ENCODE measurements at places on chromosomes 6 and 20. TPM values are rescaled to one million over a fixed set of nuclear protein-coding genes. Genes with fewer than 3 reads are reported as not detected.

The HEBP2 gene
- polyA plus RNA-seq, result 12.4 TPM

The LY6G6F gene
- polyA plus RNA-seq, result 0.32 TPM

The VAPB gene
- polyA plus RNA-seq, result 20.9 TPM

The DEFB124 gene
- not detected for polyA plus RNA-seq

The SLC22A16 gene
- not detected for polyA plus RNA-seq

DNA sequence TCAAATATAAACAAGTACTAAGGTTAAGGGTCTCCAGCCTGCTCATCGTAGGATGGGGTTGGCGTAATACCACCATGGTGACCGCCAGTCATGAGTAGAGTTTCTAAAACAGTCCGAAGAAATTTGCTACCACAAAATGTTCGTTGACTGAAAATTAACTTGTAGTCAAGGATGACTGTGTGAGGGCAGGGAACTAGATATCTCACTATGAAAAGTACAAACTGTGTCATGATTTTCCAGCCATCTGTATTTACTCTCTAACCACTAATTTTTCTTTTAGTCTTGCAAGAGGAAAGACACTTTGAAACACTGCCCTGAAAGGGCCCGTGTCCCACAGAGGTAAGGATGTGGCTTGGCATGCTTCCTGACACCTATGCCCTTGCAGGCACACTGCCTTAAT is 99.7 kb downstream of the IRF4 start:
- no peaks in the 10 kb centered on the region for H3K27me3 ChIP-seq
- H3K4me1 ChIP-seq, result peaks cover 47% of the 10 kb centered on the region
- peak overlapping the region; percentile 55 for H3K27ac ChIP-seq
- DNase-seq, result no peak
- no peak overlapping the region for H3K4me3 ChIP-seq
- peaks cover 2% of the 10 kb centered on the region for H3K36me3 ChIP-seq

GRCh38 chr6:36662380-36662779 is 16.1 kb upstream of the CDKN1A start:
- peaks cover 60% of the 10 kb centered on the region for H3K4me1 ChIP-seq
- no peak for DNase-seq
- no peaks in the 10 kb centered on the region for H3K36me3 ChIP-seq
- H3K4me3 ChIP-seq, result no peak overlapping the region
- H3K27me3 ChIP-seq, result peaks cover 18% of the 10 kb centered on the region

DNA sequence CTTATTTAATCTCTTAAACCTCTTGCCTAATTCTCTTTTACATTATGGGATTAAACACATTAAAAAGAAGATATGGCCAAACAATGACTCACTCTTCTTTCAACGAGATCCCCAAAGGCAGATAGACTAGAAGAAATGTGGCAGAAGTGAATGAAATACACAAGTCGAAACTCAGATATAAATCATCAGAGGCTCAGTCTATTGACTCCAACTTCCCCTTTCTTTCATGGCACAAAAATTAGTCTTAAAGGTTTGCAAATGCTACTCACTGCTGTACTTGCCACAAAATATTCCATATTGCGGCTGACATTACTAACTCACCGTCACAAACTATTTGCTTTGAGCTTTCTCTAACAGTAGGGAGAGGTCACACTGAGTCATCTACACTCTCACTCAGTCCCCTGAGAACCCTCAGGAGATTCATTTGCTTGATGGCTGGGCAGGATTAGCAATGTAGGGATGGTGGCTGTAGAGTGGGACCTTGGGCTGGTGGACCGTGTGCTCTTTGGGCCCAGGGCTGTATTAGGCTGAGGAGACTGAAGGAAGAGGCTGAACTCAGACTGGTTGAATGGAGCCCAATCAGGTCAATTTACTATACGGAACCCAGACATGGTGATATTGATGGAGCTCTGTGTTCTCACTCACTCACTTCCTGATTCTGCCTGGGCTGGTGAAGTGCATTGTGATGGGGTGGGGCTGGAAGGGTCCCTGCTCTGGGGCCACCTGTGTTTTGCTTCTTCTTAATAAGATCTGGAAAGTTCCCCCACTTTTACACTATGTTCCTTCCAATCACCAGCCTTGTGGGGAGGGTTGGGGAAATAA is 42.8 kb upstream of the UBR2 start:
- no peak overlapping the region for H3K27ac ChIP-seq
- no peaks in the 10 kb centered on the region for H3K36me3 ChIP-seq
- DNase-seq, result peak; percentile 33
- no peak overlapping the region for H3K4me3 ChIP-seq

DNA sequence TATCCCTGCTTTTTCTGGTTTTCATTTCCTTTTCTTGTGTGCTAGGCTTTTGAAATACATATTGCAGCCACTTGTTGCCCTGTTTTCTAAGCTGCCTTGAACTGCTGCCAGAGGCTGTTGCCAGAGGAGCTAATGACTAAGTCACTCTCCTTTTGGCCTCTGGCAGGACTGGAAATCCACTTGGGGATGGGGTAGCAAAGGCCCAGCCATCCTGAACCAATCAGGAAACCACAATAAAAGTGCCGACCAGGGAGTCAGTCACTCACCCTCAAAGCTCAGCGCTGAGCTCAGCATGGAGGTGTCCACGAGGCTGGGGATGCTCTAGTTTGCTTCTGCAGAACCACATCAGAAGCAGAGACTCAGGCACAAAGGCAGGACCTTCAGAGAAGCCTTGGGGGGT is 813.0 kb downstream of the DHX35 start:
- no peaks in the 10 kb centered on the region for H3K27me3 ChIP-seq
- no peaks in the 10 kb centered on the region for H3K4me1 ChIP-seq
- no peak overlapping the region for H3K27ac ChIP-seq
- no peak for DNase-seq
- H3K36me3 ChIP-seq, result no peaks in the 10 kb centered on the region

DNA sequence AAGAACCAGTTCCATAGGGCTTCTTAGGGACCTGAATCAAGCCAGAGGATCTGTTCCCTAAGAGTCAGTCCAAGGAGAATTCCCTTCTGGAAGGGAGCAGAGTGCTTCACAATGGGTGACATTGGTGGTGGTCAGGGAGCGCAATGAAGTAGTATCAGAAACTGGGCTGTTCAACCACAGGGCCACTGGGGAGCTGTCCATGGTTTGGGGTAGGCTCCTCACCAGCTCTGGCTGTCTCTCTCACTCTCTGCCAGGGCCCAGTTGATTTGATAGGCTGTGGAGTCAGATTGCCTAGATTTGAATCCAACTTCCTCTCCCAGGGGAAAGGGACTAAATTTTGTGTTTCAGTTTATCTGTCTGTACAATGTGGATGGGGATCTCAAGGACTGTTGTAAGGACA is 36.7 kb upstream of the CHD6 start:
- no peak overlapping the region for H3K27ac ChIP-seq
- DNase-seq, result no peak
- peaks cover 3% of the 10 kb centered on the region for H3K4me1 ChIP-seq
- H3K27me3 ChIP-seq, result no peaks in the 10 kb centered on the region
- no peaks in the 10 kb centered on the region for H3K36me3 ChIP-seq

DNA sequence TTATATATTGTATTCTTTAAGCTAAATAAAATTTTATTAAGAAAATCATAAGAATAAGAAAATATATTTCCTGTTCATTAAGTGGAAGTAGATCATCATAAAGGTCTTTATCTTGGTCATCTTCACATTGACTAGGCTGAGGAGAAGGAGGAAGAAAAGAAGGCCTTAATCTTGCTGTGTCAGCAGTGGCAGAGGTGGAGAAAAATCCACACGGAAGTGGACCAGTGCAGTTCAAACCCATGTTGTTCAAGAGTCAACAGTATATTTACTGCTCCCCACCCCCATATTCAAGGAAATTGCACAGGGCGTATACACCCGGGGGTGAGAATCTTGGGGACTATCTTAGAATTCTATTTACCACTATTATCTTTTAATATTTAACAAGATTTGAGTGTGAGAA is 178.6 kb upstream of the SCGN start:
- no peaks in the 10 kb centered on the region for H3K4me1 ChIP-seq
- peaks cover 2% of the 10 kb centered on the region for H3K36me3 ChIP-seq
- no peak for DNase-seq
- H3K27ac ChIP-seq, result no peak overlapping the region
- H3K27me3 ChIP-seq, result no peaks in the 10 kb centered on the region

DNA sequence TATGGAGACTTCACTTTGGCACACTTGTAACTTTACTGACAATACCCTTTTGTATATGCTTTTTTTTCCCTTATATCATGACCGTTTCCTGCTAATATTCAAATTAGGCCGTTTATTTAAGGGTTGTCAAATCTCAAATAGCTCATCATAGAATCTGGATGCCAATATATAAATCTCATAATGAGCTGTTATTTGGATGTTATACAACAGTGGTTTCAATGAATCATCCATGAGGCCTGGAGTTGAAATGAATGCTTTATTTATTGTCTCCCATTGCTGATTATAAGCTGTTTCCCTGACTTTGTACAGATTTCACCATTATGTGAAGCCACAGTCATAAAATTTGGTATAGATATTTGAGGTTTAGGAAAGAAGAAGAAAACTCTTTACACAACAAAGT is 256.1 kb downstream of the PLCB1 start:
- no peak overlapping the region for H3K4me3 ChIP-seq
- H3K36me3 ChIP-seq, result no peaks in the 10 kb centered on the region
- no peaks in the 10 kb centered on the region for H3K4me1 ChIP-seq
- no peaks in the 10 kb centered on the region for H3K27me3 ChIP-seq
- DNase-seq, result no peak
- H3K27ac ChIP-seq, result no peak overlapping the region

DNA sequence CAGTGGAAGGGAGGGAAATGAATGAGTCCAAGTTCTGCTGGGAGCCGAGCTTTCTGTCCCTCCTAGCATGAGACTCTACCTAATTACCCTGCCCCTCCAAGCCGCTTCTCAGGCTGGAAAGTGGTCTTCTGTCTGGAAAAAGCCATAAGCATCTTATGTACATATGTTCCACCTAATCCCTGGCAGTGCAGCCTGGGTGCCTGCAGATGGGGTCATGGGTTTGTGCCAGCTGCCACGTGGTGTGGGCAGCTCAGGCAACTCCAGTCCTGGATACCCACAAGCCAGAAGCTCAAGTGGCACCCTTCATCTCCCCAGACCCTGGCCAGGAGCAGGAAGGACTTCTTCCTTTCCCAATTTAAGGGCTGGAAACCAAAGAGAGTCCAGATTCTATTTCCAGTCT is 253.1 kb downstream of the LY86 start:
- H3K4me3 ChIP-seq, result no peak overlapping the region
- H3K4me1 ChIP-seq, result no peaks in the 10 kb centered on the region
- no peak overlapping the region for H3K27ac ChIP-seq
- H3K36me3 ChIP-seq, result no peaks in the 10 kb centered on the region

DNA sequence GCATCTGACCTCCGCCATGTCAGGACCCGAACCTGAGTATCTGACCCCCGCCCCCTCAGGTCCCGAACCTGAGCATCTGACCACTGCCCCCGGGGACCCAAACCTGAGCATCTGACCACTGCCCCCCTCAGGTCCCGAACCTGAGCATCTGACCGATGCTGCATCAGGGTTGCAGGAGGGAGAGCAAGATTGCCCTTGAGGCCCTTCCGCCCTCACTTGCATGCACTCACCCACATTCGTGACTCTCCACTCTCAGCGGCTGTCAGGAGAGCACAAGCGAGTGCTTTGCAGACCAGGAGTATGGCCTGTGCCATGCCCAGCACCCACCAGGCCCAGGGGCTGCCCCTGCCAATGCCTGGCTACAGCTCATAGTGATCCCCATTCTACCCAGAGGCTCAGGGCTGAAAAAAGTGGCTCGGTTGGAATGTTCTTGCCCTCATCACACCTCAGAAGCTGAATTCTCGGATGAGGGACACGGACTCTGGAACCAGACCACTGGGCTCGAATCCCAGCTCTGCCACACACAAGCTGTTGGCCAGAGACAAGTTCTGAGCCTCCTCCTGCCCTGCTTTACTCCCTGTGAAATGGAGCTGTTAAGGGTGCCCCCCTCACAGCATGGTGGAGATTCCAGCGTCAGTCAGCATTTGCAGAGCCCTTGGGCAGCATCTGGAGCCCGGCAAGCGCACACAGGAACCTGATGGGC is 82.1 kb downstream of the DLL1 start:
- H3K27ac ChIP-seq, result no peak overlapping the region
- no peaks in the 10 kb centered on the region for H3K4me1 ChIP-seq
- H3K36me3 ChIP-seq, result no peaks in the 10 kb centered on the region
- DNase-seq, result no peak
- no peak overlapping the region for H3K4me3 ChIP-seq

GRCh38 chr6:9086331-9086730 is 651.0 kb upstream of the SLC35B3 start:
- no peaks in the 10 kb centered on the region for H3K27me3 ChIP-seq
- no peak overlapping the region for H3K4me3 ChIP-seq
- no peak overlapping the region for H3K27ac ChIP-seq
- H3K4me1 ChIP-seq, result no peaks in the 10 kb centered on the region
- H3K36me3 ChIP-seq, result no peaks in the 10 kb centered on the region

DNA sequence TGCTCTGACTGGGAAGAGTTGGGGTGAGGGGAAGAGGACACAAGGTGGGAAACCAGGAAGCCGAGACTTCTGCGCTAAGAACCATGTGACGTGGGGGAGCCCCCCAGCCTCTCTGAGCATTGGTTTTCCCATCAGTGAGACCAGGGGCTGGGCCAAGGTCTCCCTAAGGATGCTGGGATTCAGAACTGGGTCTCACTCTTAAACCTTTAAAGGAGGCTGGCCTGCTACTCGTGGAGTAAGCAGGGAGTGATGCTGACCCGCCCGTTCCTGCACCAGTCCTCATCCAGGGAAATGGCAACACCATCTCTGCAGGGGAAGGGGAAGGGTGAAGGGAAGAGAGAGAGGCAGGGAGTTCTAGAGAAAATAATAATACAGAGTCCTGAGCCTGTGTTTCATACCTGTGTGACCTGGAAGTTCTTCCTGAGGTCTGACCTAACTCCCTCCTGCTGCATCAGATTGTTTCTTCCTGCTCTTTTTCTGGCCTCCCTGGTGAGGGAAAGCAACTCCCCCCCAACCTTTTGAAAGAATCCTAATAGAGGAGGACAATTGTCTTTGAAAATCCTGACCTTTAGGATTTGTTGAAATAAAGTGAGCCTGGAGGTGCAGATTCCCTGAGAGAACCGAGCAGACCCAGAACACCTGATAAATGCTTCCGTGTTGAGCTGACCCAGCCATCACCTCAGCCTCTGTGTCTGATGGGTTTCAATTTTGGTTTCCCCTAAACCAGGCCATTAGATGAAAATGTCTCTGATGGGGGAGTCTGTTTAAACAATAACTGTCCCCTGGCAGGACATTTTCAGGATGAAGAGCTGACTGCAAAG is 3.0 kb upstream of the GRM4 start:
- H3K27ac ChIP-seq, result no peak overlapping the region
- H3K36me3 ChIP-seq, result no peaks in the 10 kb centered on the region
- DNase-seq, result no peak
- peaks cover 68% of the 10 kb centered on the region for H3K27me3 ChIP-seq
- H3K4me3 ChIP-seq, result no peak overlapping the region

- H3K4me3 ChIP-seq, result no peak overlapping the region
- DNase-seq, result no peak
- peaks cover 46% of the 10 kb centered on the region for H3K4me1 ChIP-seq
- no peaks in the 10 kb centered on the region for H3K27me3 ChIP-seq
Measured at GRCh38 chr6:15398633-15399275, 152.9 kb downstream of the JARID2 start.

Measured in B cell (primary cell).